AG09309 (cell line): ENCODE measurements at places on chromosomes 12 and 14.

DNA sequence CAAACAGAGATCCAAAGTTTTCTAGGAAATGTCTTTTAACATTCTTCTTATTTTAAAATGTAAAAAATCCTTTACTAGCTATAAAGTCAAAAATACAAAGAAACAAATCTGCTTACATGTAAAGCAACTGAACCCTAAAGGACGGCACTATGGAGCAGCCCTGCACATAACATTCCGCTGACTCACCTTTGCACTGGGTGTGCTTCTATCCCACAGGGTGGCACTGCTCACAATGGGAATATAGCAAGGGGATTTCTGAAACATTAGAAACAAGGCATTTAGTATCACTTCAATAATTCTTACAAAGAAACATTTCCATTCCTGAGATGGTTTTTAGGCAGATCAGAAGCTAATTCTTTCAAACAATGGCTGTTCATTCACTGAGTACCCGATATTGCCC lies 94.3 kb downstream of the C12orf42 start:
- no peak for DNase-seq

DNA sequence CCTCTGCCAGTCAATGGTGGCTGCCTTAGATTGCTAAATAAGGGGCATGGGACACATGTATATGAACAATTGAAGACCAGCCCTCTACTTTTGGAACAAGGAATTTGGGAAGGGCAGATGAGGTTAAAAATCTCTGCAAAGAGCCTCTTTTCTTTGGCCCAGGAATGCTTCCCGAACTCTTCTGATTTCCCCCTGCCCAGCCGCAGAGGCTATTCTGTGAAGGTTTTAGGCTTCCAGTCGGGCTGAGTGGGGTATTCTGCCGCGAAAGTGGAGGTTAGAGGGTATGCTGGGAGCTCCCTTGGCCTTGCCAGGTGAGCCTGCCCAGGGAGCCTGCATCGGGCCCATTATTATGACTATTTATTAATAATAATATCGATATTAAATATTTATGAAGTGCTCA lies 1.2 kb downstream of the POU6F1 start:
- no peak for DNase-seq

- DNase-seq, result no peak
These were observed 77.8 kb downstream of the RIN3 start for GRCh38 chr14:92591346-92591745.

DNA sequence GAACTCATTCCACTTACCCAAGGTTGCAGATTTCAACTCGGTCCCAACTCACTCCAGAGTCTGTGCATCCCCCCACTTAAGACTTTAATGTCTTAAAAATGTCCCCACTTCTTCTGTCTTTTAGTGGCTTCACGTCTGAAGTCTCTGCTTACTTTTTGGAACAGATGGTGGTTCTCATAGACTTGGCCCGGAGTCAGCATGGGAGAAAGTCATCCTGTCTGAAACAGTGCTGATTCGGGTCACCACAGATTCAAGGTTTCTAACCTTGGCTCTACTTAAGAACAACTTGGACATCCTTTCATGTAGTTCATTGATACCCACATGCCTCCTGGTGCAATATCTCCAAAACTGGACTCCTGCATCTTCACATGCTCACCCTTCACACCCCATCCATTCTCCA lies 26.0 kb downstream of the CHST11 start:
- DNase-seq, result no peak

DNA sequence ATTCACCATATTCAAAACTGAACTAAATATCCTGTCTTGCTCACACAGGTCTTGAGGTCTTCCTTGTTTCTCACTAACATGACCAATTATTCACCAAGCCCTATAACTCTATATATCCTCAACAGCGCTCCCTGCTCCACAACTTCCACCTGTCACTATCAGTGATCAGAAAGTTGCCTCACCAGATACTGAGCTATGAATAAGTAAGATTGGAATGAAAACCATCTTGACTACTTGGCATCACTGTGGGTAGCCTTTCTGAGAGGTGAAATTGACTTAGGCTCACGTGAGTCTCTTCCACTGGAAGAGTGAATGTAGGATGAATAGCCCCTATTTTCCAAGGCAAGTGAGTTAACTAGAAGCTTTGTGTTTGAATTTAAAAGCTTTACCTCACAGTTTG lies 167.1 kb downstream of the PIK3C2G start:
- DNase-seq, result no peak

DNA sequence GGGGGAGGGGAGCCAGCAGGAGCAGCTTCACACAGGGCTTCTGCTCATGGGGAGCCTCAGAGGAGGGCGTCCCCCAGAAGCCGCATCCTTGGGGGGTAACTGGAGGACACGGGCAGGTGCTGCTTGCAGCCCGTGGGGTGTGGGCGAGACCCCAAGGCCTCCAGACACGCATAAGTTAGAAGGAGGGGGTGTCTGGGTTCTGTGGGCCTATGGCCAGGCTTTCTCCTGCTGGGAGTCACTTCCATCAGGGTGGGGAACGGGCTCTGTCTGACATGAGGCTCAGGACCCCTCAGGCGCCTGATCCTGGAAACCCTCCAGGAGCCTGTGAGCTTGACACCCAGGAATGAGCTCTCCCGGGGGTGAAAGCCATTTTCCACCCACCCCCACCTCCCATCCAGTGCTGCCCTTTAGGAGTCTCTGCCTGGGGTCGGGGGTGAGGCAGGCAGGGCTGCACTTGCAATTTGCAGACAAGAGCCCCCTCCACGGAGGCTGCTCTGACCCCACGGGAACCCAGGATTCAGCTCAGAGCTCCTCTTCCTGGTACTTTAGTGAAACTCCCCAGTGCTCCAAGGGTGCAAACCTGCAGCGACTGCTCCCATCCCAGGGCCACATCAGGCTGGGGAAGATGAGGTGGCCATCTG lies 325.7 kb downstream of the ADGRD1 start:
- DNase-seq, result no peak

DNA sequence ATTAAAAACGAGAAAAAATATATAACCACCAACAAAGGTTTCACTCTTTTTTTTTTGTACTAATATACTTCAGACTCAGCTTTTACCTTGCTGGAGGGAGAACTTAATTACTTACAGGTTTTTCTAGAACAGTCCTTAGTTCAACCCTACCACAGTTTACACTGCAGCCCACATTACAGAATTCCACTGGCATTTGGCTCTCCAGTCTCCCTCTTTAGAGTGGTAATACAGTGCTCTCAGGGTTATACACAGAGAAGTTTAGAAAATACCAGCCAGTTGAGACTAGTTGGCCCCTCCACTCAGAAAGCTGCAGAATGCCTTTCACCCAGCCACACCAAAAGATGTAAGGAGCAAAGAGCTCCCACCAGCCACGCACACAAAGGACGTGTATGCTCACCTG lies 122.3 kb upstream of the DIO3 start:
- no peak for DNase-seq

GRCh38 chr14:25389948-25390347 lies 340.0 kb upstream of the STXBP6 start:
- no peak for DNase-seq

GRCh38 chr12:10307630-10308029 lies at the start of gene KLRD1:
Gene KLRD1, plus strand, starts transcription at chr12:10307870. Its CDS starts 208 bp downstream, at chr12:10308078.
- DNase-seq, result no peak

DNA sequence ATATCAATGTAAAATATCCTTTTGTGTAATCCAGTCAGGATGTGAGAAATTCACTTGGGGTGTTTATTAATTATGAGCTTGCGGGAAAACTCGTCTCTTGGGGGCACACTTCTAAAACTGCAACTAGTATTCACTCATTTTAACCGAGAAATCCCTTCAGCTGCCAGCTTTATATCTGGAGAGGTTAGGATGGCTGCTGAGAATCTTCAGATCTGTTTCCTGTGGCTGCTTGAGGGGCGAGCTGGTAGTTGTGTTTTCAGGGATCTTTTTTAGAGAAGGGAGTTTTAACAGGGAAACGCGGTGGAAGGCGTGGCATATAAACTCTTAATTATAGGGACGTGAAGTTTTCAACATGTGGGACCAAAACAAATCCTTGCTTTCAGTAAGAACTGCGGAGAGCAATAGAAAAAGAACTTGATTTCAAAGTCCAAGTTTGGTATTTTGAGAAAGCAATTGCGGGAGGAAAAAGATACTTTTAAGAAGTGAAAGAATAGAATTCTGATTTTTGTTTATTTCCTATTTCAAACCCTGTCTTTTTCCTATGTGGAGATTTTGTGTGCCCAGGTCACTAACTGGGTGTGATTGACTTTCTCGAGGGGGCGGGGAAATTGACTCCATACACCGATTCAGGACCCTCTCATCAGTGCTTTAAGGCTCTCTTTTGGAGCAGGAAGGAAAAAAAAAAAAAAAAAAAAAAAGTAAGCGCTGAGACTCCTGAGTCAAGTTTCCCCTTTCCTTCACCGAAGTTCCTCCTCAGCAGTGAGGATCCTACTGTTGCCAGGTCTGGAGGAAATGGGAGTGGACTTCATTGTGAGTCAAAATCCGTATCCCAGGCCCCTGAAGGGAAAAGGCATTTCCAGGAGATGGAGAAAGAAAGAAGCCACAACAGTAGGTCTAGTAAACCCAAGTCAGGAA lies 1.1 kb downstream of the PPFIBP1 start:
- DNase-seq, result no peak

DNA sequence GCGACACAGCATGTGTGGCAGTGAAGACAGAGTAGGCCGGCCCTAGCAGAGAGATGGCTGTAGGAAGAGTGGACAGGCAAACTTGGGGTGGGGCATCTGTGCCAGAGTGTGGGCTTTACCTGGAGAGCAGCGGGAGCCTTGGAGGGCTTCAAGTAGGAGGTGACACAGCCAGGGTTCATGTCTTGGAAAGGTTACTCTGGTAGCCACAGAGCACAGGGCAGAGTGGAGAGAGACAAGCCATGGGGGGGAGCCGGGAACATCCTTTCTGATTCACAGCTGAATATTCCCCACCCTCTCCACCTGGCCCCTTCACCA lies 53.5 kb upstream of the DIO3 start:
- no peak for DNase-seq

DNA sequence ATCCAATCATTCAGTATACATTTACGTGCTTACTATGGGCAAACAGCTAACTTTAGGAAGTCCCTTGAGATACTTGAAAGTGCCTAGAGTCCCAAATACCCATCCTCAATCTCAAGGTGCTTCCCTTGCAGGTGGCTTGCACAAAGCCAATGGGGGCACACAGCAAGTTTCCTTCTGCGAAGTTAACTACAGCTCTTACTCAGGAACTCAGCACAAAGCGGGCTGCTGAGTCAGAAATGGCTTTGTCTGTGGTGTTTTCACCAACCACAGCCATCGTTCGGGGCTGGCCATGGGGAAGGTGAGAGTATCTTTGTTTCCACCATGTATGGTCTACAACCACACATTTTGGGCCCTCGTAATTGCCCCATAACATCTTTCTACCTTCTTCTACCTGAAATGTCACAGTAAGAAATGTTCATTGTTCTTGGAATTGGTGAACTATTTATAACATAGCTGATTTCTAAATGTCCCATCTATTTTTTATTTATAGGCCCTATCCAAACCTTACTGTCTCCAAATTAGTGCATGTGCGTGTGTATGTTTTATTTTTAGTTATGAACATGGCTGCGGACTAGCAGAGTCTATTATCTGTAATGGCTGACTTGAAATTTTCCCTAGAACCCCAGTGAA lies 13.9 kb downstream of the MFAP5 start:
- no peak for DNase-seq

DNA sequence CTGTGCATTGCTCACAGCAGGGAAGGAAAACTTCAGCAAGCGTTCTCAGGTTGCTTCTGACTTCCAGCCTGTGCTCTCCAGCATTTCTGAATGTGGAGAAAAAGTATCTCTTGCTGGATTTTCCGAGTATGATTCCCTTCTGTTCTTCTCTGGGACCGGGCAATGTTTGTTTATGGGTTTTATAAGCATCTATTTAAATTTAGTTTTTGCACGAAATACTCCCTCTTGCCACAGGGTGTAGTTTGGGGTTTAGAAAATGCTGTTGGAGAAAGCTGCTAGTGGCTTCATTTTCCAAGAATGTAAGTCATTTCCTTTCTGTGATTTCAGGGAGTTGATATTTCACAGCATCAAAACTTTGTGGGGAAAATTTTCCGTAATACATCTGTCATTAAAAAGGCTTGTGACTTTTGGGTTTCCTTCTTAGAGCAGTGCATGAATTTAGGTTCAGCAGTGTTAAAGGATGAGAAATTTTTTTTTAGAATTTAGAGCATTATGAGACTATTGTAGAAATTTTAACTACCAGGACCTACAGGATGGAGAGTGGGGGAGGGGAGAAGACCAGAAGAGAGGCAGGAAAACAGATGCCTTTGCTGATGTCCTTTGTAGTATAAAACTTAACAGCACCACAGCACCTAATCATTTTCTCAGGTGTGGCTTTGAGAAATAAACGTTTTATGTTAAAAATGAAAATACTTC lies 1.5 kb downstream of the FRMD6 start:
- DNase-seq, result no peak

GRCh38 chr12:5461966-5462365 lies 30.1 kb downstream of the NTF3 start:
- DNase-seq, result no peak

- DNase-seq, result no peak
These were observed 5.4 kb upstream of the ERO1A start for GRCh38 chr14:52700701-52701172.

GRCh38 chr12:25767606-25768005 lies 190.9 kb upstream of the RASSF8 start:
- DNase-seq, result no peak

DNA sequence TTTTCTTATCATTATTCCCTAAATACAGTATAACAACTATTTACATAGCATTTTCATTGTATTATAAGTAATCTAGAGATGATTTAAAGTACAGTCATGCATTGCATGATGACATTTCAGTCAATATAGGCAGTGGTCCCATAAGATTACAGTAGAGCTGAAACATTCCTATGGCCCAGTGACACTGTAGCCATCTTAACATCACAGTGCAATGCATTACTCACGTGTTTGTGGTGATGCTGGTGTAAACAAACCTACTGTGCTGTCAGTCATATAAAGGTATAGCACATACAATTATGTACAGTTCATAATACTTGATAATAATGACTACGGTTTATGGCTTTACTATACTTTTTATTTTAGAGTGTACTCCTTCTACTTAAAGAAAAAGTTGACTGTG lies 13.3 kb downstream of the LLPH start:
- no peak for DNase-seq

DNA sequence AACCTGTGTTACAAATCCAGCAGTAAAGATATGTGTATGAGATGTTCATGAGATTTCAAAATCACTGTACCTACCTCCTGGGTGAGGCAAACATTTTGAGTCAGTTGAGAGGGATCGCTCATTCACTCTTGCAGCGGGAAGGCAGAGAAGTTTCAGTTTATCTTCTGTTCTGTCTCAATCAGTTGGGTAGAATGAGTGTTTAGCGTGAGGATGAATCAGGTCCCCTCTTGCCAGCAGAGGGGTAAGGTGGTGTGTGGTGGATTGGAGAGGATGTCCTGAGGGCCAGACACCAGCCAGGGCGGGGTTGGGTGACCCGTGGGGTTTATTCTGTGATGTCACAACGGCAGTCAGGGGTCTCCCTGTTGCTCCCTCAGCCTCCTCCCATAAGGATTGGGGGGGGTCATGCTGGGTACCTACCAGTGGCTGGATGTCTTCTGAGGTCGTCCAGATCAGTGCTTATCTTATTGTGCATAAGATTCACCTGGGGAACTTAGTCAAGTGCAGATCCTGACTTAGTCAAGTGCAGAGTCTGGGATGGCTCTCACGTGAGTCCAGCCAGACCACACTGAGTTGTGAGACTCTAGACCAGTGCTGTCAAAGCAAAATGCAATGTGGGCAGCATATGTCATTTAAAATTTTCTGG lies at the start of gene GSG1:
GSG1 (minus strand) TSS at position 277 of the 643 bp plus-strand sequence; CDS start at position 122, 155 bp downstream.
- DNase-seq, result no peak
